Stimulated activated CD4-positive, alpha-beta T cell treated with anti-CD3 and anti-CD28 coated beads, Interleukin-1b, Interleukin-23, amount 100 ng/mL, for 1 hour (primary cell): ENCODE measurements at places on chromosomes 2 and 18.

DNA sequence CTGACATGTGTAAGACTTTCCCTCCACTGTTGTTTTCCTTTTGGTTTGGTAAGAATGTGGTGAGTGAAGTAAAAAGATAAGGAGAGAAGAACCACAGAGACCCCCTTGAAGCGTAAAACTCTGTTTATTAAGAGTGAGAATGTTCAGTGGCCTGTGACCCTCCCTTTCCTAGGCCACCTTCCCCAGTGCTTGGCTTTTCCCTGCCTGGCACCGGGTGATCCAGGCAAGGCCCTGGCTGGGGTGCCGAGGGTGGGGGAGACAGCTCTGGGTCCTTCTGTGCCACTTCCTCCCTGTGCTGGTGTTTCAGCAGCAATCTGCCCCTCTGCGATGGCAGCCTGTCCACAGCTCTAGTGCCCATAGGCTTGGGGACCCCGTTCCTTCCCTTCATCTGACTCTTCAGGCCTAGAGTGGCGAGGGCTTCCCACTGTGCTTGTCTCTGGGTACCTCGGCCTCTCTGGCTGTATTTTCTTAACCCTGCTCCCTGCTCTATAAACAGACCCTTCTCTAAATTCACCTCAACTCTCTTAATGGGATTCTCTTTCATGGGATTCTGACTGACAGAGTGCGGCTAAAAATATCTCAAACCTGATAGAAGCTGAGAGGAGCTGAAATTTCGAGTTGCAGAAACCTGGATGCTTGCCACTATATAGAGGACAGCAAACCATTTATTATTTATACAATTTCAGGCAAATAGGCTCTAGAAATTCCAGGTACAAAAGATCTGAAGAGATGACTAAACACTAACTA, 461.0 kb downstream of the DLGAP1 start:
- no peak for DNase-seq

- no peak for DNase-seq
These were observed 46.7 kb downstream of the ICA1L start for GRCh38 chr2:202824901-202825300.

DNA sequence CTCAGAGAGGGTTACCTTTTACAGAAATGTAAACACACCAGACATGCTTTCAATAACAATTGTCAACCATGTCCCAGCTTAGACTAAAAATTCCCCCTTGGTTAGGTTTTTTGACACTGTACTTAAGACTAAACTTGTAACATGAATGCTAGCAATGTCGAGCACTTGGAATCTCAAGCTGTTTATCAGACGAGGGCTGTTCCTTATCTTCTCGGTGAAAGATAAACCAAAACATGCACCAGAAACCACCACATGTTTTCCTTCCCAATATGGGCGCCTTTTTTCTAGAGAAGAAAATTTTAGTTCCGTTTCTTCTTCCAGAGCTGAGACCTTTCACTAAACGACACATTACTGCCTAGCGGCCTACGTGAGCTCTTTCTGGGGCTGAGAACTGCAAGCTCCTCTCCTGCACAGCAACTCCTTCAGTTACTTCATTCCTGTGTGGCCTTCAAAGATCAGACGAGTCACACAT, 42.4 kb upstream of the ACKR3 start:
- DNase-seq = no peak

GRCh38 chr18:31581498-31582197, 10.0 kb upstream of the TTR start:
- DNase-seq = no peak

- DNase-seq = no peak
These were observed 19.5 kb downstream of the CNOT11 start for GRCh38 chr2:101272045-101272784.

DNA sequence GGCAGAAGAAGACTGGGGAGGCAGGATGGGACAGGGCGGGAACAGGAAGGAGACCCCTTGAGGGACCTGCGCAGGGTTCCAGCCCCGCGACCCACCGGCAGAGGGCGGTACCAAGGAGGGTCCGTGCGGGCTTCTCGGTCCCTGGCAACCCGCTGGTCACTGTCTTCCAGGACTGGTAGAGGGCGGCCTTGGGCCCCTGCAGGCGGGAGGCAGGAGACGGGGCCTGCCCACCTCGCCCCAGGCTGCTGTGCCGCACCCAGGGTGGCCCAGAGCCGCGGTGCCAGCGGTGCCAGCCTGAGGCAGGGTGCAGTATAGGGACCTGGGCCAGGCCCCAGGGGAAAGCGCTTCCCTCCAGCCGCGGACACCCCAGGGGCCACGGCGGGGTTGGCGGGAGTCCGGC, 34.5 kb downstream of the NEURL3 start:
- DNase-seq = peak; percentile 40

GRCh38 chr18:54358495-54359040, 862 bp downstream of the C18orf54 start:
- no peak for DNase-seq

GRCh38 chr2:28981620-28982376, 700 bp downstream of the TOGARAM2 start:
- no peak for DNase-seq

DNA sequence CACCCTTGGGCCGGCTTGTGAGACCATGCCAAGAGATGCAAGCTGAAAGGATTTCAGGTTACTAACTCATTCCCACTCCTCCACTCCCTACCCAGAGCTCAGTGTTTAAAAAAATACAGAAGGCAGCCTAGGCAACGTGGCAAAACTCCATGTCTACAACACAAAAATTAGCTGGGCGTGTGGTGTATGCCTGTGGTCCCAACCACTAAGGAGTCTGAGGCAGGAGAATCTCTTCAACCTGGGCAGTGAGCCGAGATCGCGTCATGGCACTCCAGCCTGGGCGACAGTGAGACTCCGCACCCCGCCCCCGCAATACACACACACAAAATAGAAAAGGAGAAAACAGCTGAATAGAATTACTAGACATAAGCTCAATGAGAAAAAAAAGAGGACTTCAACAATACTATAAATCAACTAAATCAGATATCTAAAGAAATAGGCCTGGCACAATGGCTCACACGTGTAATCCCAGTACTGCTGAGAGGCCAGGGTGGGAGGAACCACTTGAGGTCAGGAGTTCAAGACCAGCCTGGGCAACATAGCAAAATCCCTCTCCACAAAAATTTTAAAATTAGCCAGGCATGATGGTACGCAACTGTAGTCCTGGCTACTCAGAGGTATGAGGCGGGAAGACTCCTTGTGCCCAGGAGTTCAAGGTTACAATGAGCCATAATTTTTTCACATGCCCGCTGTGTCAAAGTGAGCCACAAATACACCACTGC, 10.1 kb downstream of the IWS1 start:
- DNase-seq = no peak

- DNase-seq = no peak
These were observed 354.3 kb downstream of the AKAIN1 start for GRCh38 chr18:4842751-4843150.

DNA sequence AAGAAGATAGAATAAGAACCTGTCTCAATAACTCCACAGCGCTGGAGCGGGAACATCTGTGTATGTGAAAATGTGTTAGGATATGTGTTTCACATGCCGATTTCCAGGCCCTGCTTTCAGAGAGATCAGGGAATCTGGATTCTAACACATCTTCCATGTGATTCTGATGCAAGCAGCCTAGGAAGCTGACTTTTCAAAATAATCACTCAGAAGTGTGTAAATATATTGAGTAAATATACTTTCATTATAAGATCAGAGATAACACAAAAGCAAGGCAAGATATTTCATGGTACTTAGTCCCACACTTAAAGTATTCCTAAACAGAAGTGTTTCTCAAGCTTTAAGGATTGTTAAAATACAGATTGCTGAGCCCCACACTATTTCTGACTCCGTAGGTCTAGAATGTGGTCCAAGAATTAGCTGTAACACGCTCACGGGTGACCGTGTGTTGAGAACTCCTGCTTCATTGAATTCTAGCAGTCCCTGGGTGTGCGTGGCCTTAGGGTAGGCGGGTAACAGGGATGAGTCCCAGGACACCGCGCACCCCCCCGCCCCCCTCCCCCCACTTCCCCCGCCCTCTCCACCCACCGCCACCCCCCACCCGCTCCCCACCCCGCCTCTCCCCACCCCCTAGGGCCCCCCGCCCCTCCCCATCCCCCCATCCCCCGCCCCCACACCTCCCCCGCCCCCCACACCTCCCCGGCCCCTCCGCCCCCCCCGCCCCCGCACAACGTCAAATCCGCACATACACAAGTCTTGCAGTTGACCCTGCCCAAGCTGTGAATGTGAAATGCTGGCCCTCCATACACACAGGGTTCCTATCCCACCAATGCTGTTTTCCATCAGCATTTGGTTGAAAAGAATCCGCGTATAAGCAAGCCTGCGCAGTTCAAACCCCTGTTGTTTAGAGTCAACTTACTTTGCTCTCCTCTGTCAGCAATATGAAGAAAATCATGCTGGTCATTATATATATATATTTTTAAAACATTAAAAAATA, 94.2 kb upstream of the SLC39A10 start:
- no peak for DNase-seq

GRCh38 chr2:23944527-23944926, 4.3 kb downstream of the UBXN2A start:
- DNase-seq = no peak

GRCh38 chr2:46615986-46616485, 136.7 kb downstream of the TMEM247 start:
- no peak for DNase-seq
